ENCODE measurements at places on chromosomes 7 and 10.

DNA sequence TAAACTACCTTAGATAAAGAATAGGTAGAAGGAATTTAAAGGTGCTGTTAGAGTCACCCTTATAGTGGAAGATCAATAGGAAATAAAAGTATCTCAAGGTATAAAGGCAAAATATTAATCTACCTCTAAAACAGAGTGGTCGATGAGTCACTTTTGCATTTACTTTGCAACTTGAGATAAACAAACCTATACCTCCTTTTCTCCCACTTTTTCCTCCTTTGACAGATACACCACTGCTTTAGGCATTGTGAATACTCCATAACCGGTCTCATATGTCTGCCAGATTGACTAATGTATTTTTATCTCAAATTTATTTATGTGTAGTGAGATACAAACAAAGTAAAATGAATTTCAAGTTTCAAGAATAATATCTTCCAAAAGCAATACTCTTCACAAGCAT, 193.5 kb downstream of the SKAP2 start:
- no peak for DNase-seq

GRCh38 chr7:91180746-91181145, 83.5 kb upstream of the FZD1 start:
- no peak for DNase-seq

- DNase-seq = no peak
Measured at GRCh38 chr10:109982123-109982522, 25.7 kb upstream of the ADD3 start.

GRCh38 chr7:142375710-142376313, 118.0 kb upstream of the PRSS58 start:
- no peak for DNase-seq

DNA sequence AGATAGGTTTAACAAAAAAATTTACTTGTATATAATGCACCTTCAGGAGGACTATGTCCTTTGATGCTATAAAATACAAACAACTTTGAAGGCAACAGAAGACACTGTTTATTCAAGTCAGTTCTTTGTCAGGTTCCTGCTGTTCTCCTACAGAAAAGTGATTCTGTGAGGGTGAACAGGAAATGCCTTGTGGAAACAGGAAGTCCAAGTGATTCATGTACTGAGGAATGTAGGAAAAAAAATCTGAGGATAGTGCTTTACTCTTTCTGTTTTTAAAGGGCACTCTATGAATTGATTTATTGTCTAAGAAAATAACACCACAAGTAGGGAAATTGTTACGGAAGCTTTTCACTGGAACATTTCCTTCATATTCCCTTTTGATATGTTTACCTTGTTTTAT, 171.9 kb downstream of the HDAC9 start:
- no peak for DNase-seq

GRCh38 chr7:82723411-82723810, 279.8 kb upstream of the CACNA2D1 start:
- no peak for DNase-seq

- DNase-seq = no peak
Measured at GRCh38 chr7:2522780-2523433, 3.3 kb downstream of the LFNG start.

DNA sequence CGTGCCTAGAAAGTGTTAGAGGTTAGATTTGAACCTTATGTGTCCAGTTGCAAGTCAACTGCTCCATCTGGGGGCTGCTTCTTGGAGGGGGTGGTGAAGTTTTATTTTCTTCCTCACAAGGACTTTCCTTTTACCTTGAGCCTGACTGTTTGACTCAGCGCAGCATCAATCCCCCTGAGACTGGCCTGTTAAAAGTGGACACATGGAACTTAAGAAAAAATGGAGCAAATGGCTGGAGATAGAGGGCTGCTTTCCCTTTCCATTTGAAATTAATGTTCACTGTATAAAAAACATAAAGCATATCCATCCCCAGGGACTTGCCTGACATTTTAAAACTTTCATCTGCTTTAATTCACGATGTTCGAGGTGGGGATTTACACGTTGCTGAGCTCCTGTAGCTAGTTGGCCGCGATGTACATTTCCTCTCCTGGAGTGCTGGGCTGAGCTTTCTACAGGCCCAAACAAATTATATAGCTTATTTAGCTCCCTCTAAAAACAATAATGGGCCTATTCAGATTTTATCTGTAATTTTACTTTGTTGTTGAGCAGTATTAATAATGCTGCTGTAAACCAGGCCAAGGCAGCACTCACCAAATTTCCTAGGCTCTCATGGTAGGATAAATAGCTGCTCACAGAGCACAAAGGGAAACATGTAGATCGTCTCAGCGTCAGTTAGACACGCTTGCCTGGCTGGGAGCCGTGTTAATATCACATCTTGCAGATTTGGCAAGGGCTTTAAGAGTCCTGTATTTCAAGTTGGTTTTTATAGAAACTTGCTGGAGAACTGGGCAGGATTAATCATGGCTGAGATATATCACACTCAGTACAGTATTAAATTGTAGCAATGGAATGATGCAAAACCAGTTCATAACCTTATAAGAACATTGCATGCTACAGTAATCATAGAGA, 251.5 kb downstream of the LRMDA start:
- no peak for DNase-seq

DNA sequence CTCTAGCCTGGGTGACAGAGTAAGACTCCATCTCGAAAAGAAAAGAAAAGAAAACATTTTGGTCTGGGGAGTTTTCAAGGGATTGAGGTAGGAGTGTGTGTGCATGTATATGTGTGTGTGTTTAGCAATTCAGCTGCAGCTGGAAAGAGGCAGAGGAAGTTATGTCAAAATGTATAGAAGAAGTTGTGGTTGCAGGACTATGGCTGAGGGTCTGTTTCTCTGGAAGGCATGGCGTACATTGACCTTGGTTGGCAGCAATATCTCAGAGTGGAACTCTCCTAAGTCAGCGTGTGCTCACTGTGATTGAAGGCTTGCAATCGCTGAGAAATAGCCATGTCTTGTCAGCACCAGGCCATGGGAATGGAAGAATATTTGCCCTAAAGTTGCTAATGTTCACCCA, 28.6 kb upstream of the RHBDD2 start:
- DNase-seq = no peak

GRCh38 chr10:3347413-3348182, 175.0 kb upstream of the PITRM1 start:
- no peak for DNase-seq

DNA sequence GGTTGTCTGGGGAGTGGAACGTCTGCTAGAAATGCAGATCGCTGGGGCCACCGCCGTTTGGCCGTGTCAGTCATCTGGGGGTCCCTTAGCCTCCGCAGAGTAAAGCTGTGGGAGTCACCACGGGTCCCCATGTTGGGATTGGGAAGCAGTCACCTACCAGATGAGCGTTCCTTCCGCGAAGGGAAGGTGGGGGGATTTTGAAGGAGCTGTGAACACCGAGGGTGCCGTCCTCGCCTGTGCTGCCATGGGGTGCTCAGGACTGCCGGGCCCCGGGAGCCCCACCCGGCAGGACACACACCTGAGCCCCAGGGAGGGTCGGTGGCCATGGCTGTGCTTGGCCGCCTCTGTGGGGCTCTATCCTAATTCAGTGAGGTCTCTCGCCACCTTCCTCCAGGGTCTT, 46.2 kb upstream of the AP5Z1 start:
- DNase-seq = no peak

- no peak for DNase-seq
Measured at GRCh38 chr10:133189256-133189655, 29.2 kb downstream of the KNDC1 start.

GRCh38 chr10:58412502-58412961, 27.3 kb downstream of the TFAM start:
- DNase-seq = no peak

DNA sequence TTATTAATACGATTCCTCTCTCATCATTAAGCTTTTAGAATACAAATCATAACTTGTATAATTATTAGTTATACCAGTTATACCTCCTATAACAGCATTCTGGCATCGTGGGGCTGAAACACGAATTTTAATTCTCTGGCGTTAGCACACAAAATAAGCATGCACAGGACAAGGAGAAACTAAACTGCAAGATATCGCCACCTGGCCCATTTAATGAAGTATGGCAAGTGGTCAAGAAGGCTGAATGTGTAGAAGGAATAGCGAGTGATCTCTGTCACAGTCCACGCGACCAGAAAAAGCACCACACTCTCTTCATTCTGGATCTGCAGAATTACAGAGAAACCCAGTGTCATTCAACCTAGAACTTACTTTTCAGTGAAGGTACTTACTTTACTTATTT, 18.1 kb downstream of the HACD1 start:
- no peak for DNase-seq

DNA sequence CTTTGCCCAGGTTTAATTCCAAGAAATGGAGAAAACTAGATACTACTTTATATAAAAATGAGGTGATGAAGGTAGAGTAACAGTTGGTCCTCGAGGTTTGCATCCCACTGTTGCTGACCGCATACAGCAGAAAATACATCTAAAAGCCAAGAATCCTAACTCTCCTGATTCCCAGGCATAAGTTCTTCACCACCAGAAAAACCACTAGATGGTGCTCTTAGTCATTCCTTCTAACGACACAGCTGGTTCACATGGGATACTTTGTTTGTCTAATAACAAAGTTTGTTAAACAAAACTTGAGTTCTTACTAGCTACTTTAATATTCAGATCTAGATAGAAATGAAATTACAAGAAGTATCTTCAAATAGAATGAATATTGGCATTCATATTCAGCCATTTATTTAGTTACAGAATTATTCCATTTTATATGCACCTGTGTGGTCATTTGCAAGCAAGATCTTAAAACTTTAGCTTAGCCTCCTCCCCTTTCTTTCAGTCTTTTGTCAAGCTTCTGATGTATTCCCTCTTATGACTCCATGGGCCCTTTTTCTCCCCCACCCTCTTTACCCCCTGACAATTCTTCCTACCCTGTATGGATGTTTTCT, 54.1 kb upstream of the CYP26C1 start:
- no peak for DNase-seq

DNA sequence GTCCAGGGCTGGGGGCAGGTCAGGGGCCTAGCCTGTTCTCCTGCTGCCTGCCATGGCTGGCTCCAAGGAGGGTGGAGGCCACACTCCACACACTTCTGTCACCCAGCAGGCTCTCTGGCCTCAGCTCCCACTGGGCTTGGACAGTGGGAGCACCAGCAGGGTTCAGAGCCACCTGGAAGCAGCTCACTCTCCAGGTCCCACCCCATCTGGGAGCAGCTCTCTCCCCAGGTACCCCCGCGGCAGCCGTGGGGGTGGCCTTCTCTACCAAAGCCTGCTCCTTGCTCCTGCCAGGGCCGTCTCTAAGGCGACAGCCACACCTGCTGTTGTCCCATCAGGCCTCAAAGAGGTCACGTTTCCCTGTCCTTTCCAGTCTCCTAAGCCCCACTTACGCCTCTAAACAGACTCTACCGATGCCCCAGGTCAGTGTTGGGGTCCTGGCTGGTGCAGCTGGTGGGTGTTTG, 142.5 kb upstream of the RET start:
- DNase-seq = no peak

DNA sequence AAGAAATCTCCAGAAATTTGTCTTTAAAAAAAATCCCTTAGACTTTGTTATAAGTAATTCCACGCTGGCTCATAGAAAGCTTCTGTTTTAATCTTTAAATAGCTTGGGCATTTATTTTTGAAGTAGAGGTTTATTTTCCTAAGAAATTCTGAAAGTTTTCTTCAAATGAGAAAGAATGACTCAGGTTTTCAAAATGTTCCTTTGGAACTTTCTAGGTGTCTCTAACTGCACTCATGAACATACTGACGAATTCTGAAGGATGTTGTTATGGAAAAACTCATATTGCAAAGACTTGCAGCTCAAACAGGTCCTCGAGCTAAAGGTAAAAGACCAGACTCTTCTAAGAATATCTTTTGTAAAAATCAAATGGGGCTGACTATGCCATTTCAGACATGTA, 10.7 kb downstream of the DGKI start:
- DNase-seq = no peak

DNA sequence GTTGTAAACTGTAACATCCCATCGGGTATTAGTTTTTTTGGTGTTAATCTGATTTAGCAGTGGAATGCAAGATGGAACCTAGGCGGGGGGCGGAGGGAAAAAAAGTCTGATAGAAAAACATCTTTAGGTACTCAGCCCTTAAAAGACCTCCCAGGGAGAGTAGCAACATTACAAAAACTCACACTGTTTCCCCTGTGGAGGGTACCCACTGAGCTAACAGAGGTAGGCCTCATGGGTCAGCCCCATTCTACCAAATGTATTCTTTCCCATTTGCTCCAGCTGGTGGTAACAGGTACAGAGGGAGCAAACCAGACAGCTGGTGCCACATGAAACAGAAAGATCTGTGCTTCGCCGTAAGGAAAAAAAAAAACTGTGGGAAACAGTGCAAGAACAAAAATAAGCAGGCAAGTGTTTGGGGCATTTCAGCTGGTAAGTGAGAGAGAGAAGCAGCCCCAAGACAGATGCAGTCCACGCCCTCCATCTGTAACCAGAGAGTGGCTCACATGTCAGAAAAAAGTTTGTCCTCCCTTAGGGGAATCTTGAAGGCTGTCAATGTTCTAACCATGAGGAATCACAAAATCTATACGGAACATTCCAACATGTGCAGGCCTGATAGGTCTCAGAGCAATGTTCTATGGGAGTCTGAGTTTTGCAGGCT, 65.3 kb downstream of the HOXA1 start:
- no peak for DNase-seq

DNA sequence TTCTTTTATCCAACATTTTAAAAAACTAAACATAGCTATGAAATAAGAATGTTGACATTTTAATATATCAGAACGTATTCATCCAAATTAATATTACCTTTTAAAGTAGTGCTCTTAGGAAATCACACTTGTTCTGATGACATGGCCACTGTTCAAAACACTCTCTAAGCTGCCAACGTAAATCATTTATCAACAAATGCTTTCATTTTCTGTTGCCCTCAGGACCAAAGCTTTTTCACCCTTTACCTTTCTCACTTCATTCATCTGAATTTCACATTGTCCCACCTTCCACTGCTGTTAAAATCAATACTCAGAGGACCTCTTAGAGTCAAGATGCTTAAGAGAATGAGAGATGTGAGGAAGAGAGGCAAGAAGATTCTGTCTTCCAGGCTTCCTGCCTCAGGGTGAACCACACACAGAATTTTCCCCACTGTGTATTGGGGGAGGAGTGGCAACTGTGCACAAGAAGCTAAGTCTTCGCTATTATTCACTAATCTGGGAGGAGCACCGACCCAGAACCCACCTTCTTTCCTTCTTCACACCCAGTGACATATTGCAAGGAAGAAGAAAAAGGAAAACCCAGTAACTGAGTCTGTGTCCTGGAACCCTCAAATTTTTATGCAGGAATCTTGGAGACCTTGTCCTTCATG, 21.0 kb downstream of the HIBADH start:
- no peak for DNase-seq

Measured in stimulated activated CD8-positive, alpha-beta memory T cell treated with anti-CD3 and anti-CD28 coated beads, Interleukin-7, amount 100 ng/mL, for 1 hour (primary cell).